ENCODE measurements at places on chromosomes 12 and 14. TPM values are rescaled to one million over a fixed set of nuclear protein-coding genes. Genes with fewer than 3 reads are reported as not detected.
A peak's percentile ranks its signal among the peaks of the same experiment; 100 is the strongest.

MRPL52 gene
- 64.0 TPM for total RNA-seq

MUCL1 gene
- 0.81 TPM for total RNA-seq

DNA sequence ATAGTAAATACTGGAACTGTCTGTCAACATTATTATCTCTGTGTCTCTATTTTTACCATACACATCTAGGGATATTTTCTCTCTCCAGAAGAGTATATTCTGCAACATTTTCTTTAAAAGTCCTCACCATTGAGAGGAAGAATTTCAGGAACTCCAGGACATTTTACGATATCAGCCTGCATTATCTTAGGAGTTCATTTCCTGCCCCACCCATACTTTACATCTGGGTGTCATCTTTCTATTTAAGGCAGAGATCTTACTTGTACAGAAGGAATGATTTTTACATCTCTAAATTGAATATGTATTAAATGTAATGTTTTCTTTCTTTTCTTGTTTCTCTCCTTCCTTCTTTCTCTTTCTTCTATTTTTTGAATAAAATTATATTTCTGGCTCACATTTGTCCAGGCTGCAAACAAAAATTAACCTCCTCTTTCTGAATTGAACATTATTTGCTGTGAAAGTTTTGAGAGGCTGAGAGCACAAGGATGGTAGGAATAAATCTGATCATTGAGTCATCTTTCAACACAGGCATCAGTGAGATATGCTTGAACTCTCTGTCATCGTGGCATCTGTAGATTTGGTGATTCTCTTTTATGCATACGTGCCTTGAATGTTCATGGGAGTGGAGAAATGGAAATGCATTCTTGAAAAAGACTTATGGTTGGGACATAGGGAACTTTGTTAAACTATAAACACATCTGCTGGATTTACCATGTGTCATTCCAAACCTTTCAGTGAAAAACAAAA is 753.6 kb downstream of the SLC16A7 start:
- no peaks in the 10 kb centered on the region for H3K36me3 ChIP-seq
- H3K4me1 ChIP-seq: no peaks in the 10 kb centered on the region
- H3K4me3 ChIP-seq: no peak overlapping the region

GRCh38 chr12:96383991-96384390 is 16.2 kb downstream of the CDK17 start:
- H3K27me3 ChIP-seq: no peaks in the 10 kb centered on the region
- no peaks in the 10 kb centered on the region for H3K36me3 ChIP-seq
- no peak overlapping the region for H3K4me3 ChIP-seq
- no peak overlapping the region for H3K27ac ChIP-seq
- peaks cover 5% of the 10 kb centered on the region for H3K4me1 ChIP-seq

DNA sequence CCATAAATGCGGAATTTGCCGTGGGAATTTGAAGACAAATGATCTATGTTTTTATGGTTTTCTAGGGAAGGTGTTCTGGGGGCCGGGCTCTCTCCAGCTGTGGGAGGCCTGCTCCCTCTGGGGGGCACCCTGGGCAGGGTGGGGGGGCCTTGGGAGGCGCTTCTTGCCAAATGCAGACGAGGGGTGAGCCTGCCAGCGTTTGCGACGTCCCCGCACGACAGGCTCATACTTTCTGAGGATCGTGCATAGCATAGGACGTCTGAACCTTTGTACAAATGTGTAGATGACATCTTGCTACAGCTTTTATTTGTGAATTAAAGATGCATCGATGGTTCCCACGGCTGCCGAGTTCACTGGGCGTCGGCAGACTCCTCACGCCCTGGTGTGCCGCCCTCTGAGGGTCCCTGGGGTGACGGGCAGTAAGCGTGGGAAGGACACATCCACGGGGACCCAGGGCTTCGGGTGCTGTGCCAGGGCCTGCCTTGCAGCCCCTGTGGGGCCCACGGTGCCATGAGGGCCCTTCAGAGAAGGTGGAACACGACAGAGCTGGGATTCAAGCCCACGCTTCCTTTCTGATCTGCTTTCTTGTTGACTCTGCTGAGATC is 42.3 kb downstream of the KIF26A start:
- H3K36me3 ChIP-seq: no peaks in the 10 kb centered on the region
- H3K27ac ChIP-seq: no peak overlapping the region
- no peak overlapping the region for H3K4me3 ChIP-seq
- no peaks in the 10 kb centered on the region for H3K4me1 ChIP-seq
- DNase-seq: no peak

GRCh38 chr12:27781680-27782079 is 1.6 kb upstream of the MANSC4 start:
- H3K4me3 ChIP-seq: no peak overlapping the region
- DNase-seq: no peak
- H3K27me3 ChIP-seq: no peaks in the 10 kb centered on the region

- DNase-seq: no peak
- H3K4me3 ChIP-seq: no peak overlapping the region
- no peaks in the 10 kb centered on the region for H3K27me3 ChIP-seq
- peaks cover 3% of the 10 kb centered on the region for H3K4me1 ChIP-seq
- H3K36me3 ChIP-seq: no peaks in the 10 kb centered on the region
- H3K27ac ChIP-seq: peak overlapping the region; percentile 45
Observed at GRCh38 chr14:68000511-68000910, 180.9 kb downstream of the RAD51B start.

DNA sequence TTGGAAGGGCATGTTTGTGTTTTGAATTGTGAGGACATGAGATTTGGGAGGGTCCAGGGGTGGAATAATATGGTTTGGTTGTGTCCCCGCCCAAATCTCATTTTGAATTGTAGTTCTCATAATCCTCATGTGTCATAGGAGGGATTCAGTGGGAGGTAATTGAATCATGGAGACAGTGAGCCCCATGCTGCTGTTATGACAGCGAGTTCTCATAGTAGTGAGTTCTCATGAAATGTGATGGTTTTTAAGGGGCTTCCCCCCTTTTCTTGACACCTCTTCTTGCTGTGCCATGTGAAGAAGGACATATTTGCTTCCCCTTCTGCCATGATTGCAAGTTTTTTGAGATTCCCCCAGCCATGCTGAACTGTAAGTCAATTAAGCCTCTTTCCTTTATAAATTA is 260.0 kb downstream of the DUSP6 start:
- H3K27me3 ChIP-seq: no peaks in the 10 kb centered on the region
- H3K4me3 ChIP-seq: no peak overlapping the region
- DNase-seq: no peak
- H3K36me3 ChIP-seq: no peaks in the 10 kb centered on the region
- H3K4me1 ChIP-seq: no peaks in the 10 kb centered on the region
- H3K27ac ChIP-seq: no peak overlapping the region

- H3K27ac ChIP-seq: no peak overlapping the region
- H3K4me1 ChIP-seq: no peaks in the 10 kb centered on the region
- no peaks in the 10 kb centered on the region for H3K36me3 ChIP-seq
- no peak overlapping the region for H3K4me3 ChIP-seq
Observed at GRCh38 chr12:70823182-70823976, 97.2 kb downstream of the PTPRR start.

DNA sequence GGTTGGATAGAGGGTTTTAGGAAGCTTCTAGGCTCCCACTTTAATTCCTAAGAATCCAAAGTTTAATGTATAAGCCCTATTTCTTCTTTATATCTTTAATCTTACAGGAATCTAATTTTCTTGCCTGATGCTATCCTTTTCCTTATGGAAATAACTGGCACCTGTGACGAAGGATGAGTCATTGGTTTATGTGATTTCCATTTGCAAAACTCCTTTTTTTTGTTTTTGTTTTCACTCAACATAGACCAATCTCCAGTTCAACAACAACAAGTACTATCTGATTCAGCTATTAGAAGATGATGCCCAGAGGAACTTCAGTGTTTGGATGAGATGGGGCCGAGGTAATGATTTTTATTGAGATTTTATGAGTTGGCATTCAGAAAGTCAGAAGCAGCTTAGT is 6.8 kb downstream of the PARP2 start:
- no peak for DNase-seq
- no peak overlapping the region for H3K4me3 ChIP-seq
- H3K4me1 ChIP-seq: no peaks in the 10 kb centered on the region
- no peak overlapping the region for H3K27ac ChIP-seq

DNA sequence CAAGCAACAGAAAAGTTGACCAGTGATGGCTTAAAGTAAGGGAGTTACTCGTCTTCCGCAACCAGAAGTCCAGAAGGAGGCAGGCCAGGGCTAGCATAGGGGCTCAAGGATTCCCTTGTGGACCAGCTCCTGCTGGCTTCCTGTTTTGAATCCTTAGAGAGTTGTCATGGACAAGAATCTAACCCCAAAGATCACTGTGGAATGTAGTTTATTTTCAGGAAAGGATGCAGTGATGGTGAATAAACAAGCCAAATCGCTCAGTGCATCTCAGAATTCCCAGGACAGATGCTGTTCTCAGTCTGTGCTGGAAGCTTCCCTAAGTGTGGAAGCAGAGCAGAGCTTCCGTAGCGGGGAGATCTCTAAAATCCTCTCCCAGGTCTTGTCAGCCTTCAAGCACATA is 311.3 kb downstream of the C12orf75 start:
- H3K27me3 ChIP-seq: no peaks in the 10 kb centered on the region
- H3K27ac ChIP-seq: no peak overlapping the region
- H3K4me1 ChIP-seq: no peaks in the 10 kb centered on the region
- DNase-seq: no peak
- H3K36me3 ChIP-seq: no peaks in the 10 kb centered on the region
- no peak overlapping the region for H3K4me3 ChIP-seq

DNA sequence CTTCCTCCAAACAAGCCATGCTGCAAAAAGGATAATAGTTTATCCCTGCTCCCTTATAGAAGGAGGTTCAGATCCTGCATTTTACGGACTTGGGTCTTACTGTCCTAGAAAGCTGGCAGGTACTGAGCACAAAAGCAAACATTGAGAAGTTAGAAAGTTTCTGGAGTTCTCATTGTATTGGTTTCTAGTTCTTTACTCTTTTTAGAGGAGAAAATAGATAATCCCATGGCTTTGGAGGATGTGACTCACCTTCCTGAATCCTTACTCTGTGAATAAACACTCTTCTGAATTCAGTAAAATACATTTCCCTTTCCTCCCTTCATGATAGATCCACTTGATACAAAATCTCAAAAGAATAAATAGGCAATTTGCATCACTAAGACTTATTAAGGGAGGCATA is 188.9 kb downstream of the NPAS3 start:
- no peaks in the 10 kb centered on the region for H3K36me3 ChIP-seq
- no peaks in the 10 kb centered on the region for H3K4me1 ChIP-seq
- H3K27ac ChIP-seq: no peak overlapping the region
- H3K4me3 ChIP-seq: no peak overlapping the region
- no peaks in the 10 kb centered on the region for H3K27me3 ChIP-seq
